Cortex of kidney (tissue), 1 donor: ENCODE measurements at places on chromosomes 7 and 10.

DNA sequence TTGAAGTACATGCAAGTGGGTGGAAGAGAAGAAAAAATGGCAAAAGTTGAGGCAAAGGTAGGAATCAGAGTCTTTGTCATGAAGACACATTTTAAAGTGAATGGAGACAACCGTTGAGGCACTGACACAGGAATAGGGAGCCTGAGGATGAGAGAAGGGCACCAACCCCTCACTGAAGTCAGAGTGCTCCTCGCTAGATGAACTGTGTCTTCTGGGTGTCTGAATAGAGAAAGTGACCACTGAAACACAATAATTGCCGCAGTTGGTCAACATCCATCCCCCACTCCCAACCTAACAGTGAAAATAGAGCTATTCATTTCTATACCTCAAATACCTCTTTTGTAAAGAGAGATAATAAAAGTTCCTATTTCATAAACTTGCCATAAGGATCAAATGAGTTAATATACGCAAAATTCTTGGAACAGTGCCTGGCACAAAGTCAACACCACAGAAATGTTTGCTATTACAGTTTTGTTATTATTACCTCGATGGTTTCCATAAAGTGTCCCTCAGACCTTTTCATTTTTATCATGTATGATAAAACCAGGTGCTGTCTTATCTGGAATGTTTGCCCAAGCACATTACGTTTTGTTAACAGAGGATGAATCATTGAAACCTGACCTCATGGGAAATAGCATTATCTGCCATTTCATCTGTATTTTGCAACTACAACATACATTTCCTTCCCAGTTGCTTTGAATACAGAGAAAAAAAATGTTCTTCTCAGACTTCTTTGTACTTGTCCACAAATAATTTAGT lies 61.8 kb upstream of the SP4 start:
- no peak for DNase-seq

GRCh38 chr7:110281362-110281761 lies 809.6 kb upstream of the LRRN3 start:
- no peak for DNase-seq

DNA sequence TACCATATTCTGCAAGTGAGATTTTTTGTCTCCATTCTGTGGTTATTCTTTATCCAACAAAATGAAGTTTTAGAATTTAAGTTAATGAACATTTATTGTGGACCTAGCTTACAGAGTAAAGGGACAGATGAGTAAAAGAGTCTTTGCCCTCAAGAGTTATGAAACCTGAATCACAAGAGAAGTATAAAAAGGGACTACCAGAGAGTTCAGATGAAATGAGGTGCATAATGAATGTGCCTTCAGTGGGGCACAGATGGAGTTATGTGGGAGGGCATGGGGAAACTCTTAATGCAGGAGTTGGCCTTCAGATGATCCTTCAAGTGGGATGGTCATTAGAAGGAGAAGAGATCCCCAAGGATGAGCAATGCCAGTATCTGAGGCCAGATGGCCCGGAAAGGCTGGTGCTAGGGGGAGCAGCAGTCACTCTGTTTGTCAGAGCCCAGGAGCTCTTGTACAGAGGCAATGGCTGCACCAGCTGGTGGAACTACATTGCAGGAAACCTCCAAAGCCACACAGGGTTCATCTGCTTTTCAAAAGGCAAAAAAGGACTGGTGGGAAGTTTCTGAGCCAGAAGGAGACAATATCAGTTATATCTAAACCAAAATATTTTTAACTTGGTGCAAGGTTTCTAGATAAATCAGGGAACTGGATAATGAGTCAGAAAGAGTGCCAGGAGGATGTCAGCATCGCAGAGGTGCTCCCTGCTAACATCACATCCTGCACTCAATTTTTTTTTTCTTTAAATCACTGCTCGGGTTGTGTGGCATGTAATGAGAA lies 162.0 kb downstream of the KLF6 start:
- no peak for DNase-seq

DNA sequence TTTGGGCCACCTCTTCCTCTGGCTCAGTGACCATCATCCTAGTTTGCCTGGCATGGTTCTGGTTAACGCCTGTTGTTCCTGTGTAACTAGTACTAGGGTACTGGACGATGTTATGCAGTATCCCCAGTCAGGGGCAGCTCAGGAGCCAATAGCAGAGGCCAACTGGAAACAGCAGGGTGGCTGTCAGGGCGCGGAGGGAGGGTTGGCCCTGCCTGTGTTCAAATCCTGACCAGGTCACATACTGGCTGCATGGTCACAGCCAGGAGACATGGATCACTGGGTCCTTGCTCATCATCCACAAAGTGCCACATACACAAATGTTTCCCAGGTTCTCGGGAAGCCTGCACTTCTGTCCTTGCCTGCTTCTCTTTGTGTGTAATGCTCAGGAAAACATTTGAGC lies 12.3 kb upstream of the RBP3 start:
- no peak for DNase-seq

- no peak for DNase-seq
These were observed 72.5 kb downstream of the CTBP2 start for GRCh38 chr10:125087897-125088215.

GRCh38 chr10:118522791-118523498 lies 72.5 kb downstream of the PRLHR start:
- no peak for DNase-seq

DNA sequence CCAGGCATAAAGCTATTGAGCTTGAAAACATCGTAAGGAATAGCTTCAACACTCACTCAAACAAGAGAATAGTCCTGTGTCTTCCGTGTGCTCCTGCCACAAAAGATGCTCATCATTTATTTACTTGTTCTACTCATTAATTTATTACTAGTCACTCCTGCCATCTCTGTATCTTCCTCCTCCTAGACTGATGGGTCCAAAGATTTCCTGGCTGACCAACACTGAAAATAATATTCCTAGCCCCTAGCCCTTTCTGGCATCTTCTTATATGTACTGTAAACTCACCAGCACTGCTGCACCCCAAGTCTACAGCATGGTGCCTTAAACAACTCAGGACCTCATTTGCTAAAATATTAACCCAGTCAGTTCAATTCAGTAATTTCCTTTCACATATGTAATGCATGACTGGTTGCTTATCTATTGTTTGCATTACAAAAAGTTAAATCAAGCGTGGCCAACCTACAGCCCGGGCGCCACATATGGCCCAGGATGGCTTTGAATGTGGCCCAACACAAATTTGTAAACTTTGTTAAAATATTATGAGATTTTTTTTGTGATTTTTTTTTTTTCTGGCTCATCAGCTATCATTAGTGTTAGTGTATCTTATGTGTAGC lies 86.7 kb upstream of the GSDME start:
- DNase-seq = no peak

DNA sequence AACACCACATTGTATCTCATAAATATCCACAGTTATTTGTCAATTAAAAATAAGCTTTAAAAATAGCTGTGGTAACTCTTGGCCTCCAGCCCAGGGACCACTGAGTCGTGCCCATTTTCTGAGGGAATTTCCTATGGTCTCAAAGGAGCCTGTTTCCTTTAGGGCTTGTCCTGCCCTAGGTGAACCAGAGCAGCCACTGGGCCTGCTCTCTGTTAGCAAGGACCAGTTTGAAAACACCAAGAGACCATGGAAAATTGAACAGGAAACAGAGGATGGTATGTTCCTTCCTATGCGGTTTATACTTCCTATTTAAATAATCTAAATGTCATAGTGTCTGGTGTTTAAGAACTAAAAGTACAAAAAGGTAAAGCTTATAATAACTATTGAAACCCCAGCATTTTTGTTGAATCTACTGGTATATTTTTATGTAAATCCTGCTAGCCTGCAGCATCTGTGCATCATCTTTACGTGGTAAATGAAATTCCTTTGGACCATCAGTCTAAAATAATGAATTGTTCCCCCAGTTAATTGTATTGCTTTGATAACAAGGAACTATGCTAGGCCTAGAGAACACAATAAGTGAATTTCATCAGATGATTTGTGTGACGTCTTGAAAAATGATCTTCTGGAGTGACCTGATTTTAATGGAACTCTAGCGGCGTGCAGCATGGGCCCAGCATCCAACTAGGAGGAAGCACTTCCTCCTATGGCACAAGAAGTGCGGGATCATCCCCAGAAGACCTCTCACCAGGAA lies 333.7 kb downstream of the GFRA1 start:
- DNase-seq = no peak

GRCh38 chr7:75888464-75889222 lies 9.8 kb downstream of the RHBDD2 start:
- no peak for DNase-seq

- DNase-seq = no peak
These were observed 35.2 kb upstream of the FZD1 start for GRCh38 chr7:91228927-91229558.

GRCh38 chr10:31707093-31708039 lies 221.3 kb downstream of the ARHGAP12 start:
- DNase-seq = no peak

GRCh38 chr10:75476985-75477384 lies 45.6 kb downstream of the LRMDA start:
- no peak for DNase-seq

DNA sequence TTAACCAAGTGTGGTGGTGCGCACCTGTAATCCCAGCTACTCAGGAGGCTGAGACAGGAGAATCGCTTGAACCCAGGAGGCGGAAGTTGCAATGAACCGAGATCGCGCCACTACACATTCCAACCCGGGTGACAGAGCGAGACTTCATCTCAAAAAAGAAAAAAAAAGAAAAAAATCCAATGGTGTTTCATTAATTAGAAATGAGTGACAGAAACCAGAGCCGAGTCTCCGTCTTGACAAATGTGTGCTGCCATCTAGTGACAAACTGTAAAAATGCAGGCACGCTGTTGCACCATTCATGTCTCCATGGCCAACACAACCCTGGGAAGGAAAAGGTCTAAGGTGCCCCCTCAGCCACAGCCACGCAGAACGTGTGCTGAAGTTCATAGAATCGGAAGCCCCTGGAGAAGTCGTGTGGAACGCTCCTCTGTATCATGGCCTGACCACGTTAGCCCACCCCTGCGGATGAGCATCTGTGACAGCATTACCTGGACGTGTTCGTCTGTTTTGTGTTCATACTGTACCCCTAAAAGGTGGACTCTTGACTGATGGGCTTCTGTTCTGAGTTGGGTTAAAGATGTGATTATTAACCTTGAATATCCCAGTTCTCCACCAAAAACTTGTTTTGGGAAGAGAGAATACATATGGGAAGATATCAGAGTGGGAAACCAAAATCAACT lies 94.9 kb downstream of the LYZL2 start:
- no peak for DNase-seq

- DNase-seq = no peak
These were observed 40.5 kb upstream of the PPP2R2D start for GRCh38 chr10:131860311-131860710.

GRCh38 chr7:148711191-148712102 lies 12.7 kb downstream of the CUL1 start:
- DNase-seq = no peak

- DNase-seq = no peak
These were observed 98.4 kb upstream of the PDLIM1 start for GRCh38 chr10:95389176-95389575.

- DNase-seq = no peak
These were observed 10.1 kb upstream of the ADAP1 start for GRCh38 chr7:964401-965231.

DNA sequence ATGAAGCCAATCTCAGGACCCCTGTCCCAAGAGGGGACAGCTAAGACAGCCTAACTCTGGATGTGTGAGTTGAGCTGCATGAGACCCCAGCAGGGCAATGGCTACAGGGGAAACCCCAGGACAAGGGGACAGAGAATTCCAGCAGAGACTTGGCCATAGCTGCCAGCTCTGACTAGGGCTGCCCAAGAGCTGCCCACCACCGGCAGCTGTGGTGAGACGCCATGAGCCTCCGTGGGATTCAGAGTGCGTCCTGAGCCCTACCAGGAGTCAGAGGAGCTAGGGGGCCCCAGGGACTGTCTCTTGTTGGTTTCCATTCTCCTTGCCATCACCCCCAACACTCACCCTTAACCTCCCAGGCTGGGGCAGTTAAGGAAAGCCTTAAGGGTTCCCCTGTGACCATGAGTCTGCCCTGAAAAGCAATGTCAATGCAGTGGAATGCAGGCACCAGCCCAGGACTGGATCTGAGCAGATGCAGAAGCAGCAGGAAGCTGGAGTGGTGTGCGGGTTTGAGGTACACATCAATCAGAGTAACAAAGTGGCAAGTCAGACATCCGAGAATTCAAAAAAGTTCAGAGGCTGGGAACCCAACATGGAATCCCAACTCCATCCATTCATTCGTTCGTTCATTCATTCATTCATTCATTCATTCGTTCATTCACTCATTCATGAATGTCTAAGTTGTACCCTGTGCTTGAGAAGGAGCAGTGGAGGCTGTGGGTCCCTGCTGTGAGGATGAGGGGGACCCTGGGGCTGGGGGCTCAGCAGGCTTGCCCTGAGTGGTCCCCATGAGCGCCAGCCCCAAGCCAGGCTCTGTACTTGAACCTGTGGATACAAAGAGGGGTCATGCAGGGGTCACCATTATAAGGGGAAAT lies 52.9 kb downstream of the C10orf120 start:
- DNase-seq = no peak

GRCh38 chr7:55903985-55904759 lies 16.9 kb downstream of the ZNF713 start:
- DNase-seq = no peak

DNA sequence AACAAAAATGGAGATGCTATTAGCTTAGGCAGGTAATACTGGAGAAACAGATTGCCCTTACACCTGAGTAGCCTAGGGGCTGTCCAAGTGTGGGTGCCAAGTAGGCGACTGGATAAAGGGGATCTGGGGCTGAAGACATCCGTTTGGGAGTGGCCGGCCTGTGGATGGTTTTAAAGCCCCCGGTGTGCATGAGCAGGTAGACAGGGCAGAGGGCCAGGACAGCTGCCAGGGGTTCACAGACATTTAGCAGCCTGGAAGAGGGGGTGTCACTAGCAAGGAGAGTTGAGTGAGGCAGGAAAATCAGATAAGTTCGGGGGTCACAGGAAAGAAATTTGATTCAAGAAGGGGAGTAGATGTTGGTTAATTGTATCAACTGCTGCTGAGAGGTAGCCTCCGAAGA lies 1.5 kb upstream of the OPALIN start:
- DNase-seq = no peak

GRCh38 chr7:131431289-131431688 lies 103.6 kb downstream of the MKLN1 start:
- DNase-seq = no peak

DNA sequence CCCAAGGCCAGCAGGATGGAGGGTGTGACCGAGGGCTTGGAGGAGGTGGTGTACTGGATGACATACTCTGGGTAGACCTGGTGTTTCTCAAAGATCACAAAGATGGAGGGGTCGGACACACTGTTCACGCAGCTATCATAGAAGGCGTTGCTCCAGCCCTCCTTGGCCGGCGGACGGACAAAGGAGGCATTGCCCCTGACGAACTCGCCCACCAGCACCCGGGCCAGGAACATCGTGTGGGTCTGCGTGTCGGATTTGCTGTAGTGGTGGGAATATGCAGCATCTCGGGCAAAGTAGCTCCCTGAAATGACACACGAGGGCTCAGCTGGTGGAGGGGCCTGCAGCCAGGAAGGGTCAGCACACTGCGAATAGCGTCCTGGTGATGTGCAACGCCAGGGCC lies 38.2 kb downstream of the PARP12 start:
- no peak for DNase-seq
